ENCODE measurements at places on chromosomes 12 and 14.
A peak's percentile ranks its signal among the peaks of the same experiment; 100 is the strongest.

- DNase-seq: no peak
Measured at GRCh38 chr14:89921346-89921745, 33.2 kb downstream of the EFCAB11 start.

DNA sequence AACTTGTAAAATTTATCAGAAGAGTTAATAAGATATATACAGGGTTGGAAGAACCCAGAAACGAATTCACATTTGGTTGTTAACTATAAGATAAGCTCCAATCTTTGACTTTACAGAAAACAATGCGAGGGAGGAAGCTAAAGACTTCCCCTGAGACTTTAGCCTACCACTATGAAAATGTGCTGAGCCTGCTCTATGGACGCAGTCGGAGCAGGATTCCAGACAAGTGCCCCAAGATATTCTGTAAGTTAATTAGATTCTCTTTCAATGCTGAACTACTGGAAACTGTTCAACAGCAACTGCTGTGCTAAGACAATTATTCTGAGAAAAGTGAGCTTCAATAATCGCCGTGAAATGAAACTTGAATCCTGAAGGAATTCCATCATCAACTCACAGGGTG lies 8.3 kb upstream of the LRRC10 start:
- no peak for DNase-seq

DNA sequence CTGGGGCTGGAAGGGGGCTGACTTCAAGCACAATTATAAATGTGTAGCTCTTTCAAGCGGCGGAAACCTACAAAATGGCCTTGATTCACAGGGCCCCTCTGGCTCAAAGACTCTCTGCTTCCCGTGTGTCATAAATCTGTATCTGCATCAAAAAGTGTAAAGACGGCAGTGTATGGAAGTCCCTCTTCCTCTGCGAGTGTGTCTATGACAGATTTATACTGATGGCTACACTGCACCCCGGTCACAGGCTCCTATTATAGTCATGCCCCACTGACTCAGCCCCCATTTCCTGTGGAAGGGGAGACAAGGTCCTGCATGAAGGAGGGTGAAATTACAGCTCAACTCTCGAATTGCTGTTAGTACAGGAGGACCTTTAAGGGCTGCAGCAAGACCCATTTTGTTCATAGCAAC lies 68.6 kb downstream of the HMGA2 start:
- DNase-seq: no peak

- no peak for DNase-seq
Measured at GRCh38 chr12:119803381-119803791, 73.7 kb downstream of the CIT start.

DNA sequence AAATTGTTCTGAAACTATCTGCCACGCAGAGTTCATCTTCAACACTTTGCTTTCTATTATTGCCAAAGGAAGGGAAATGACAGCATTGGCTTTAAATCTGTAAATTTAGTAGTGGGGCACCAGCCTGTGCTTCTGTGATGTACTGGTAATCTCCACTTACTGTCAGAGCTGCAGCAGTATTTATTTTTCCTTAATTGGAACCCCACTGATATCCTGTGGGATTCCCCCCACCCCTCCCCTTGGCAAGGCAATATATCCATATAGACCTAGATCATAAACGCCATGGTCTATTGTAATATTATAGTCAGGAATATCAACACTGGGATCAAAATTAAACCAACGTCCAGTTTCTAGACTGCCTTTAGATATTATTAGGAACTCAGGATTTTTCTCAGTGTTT lies 96.7 kb downstream of the RMST start:
- no peak for DNase-seq

GRCh38 chr14:68780358-68781160 lies 12.3 kb downstream of the ZFP36L1 start:
- DNase-seq: peak; percentile 74

GRCh38 chr14:71764701-71765382 lies 167.4 kb upstream of the RGS6 start:
- no peak for DNase-seq

- no peak for DNase-seq
Measured at GRCh38 chr12:124663206-124663605, 95.8 kb upstream of the NCOR2 start.

DNA sequence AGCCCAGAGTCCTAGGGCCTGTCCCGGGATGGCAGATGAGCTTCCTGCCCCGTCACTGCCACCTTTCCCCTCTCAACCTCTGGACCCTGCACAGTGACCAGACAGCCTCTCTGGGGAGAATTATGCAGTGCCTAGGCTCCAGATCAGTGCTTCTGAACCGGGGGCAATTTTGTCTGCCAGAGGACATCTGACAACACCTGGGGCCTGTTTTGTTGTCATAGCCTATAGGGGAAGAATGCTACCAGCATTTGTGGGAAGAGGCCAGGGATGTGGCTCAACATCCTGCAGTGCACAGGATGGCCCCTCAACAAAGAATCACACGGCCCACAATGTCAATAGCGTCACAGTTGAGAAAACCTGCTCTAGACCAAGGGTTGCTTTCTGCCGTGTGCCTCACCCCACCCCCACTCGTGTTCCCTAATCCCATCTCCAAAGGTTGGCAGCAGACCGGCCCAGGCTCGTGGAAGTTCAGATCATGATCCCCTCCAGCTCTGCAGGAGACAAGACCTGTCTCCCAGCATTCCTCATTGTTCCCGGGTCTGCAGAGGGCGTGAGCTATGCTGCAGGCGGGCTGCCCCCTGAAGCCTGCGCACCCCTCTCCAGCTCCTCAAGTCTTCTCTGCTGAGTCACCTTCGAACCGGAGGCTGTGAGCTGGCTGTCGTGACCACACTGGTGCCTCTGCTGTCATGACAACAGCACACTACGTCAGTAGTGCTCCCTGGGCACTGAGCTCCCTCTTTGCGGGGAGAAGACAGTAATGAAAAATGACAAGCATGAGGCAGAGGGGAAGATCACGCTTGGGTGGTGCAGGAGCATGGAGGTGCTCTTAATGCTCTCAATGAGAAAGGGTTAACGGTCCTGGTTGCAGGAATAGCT lies 2.0 kb upstream of the GAPDH start:
- DNase-seq: peak; percentile 98

- DNase-seq: no peak
Measured at GRCh38 chr12:104510145-104510872, 53.6 kb downstream of the CHST11 start.

DNA sequence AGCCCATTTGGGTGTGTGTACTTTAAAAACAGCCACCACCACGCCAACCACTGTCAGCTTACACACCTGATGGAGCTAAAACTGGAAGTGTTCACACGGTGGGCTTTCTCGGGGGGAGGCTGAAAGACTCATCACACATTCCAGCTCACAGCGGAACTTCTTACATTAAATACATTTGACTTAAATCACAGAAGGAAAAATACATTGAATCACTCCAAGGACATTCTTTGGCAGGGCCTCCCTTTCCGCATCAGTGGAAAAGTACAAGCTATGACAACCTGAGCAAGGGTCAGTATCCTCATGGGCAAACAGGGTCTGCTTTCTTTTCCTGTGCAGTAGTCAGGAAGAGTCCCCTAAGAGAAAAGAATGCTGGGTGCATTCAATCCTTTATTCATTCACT lies 31.0 kb upstream of the TC2N start:
- DNase-seq: peak; percentile 26

GRCh38 chr12:129789921-129790320 lies 113.9 kb downstream of the TMEM132D start:
- no peak for DNase-seq

GRCh38 chr12:109832541-109833306 lies 474 bp downstream of the TRPV4 start:
- no peak for DNase-seq

DNA sequence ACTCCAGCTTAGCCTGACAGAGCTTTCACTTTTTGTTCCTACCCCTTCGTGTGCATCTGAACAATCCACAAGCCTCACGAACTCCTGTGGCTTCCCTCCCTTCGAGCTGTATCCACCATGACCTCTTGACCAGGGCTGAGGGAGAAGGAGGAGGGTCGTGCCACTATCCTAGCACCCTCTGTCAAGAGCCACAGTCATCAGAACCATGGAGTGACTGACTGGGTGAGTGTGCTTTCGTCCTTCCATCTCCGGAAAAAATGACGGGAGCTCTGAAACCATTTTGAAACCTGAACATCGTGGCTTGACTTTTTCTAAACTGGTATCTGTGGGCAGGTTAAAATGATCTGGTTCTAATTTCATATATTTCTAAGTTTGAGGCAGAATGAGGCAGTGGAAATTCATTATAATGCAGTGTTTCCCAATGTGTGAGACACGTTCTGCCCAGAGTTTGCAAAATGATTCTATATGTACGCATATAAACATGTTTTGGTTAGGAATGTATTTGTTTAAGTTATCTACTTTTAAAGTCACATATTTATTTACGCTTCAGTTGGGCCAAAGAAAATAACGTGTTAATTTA lies 27.0 kb downstream of the IL26 start:
- no peak for DNase-seq

DNA sequence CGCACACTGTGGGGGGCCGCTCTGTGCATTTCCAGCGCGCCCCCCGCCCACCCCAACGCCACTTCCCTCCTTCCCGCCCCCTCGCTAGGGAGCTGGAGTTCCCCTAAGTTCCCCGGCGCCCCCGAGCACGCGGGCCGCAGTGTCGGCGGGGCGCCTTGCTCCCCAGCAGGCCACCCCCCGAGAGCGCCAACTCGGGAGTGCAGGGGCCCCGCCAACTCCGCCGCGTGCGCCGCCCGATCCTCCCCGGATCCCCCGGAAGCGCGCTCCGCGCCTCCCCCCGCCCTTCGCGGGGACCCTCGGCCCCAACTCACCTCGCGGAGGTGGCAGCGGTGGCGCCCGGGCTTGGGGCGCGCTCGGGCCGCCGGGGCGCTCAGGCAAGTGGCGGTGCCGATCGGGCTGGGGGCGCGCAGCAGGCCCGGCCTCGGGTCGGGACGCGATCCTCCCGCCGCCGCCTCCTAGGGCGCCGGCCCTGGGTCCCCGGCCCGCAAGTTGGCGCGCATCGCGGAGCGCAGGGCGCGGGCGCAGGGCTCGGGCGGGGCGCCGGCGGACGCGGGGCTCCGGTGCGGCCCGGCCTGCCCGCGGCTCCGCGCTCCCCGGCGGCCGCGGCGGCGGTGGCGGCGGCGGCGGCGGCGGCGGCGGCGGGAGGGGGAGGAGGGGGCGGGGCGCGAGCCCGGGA lies at the start of gene NCOR2:
Gene NCOR2, minus strand, starts transcription at position 616 of the 676 bp plus-strand sequence. CDS start 72,361 bp downstream, outside the sequence.
- no peak for DNase-seq

- DNase-seq: no peak
Measured at GRCh38 chr14:39107591-39107996, 4.6 kb upstream of the SEC23A start.

DNA sequence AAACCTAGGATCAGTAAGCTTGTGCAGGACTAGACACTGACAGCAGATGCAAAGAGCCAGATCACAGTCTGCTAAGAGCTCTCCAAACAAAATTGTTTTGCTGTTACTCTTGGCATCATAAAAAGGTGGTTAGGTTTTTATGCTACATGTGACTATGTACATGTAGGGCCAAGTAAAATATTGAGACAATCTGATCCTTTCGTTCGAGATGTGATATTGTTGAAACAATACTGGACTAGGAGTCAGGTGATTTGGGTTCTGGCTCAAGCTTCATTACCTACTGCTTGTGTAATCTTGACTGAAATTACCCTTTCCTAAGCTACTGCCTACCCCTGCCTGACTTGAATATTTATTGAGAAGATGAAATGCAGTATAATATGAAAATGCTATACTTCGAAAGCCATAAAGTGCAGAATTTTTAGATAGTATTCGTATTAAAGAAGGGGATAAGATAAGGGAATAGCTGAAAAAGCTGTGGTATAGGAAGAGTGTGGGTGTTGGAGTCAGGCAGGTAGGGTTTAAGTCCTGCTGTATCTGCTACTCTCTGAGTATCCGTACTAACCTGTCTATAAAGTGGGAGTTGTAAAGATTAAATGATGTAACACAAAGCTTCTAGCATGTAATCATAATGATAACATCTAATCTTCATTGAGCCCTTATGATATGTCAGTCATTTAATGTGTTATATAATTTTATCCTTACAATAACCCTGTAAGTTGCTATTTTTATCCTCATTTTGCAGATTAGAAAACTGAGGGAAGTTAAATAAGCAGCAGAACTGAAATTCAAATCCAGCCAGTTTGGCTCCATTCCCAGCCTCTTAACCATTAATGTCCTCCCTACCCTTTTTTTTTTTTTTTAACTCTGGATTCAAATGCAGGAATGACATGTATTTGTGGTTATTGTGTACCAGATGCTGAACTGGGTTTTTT lies 38.6 kb upstream of the ATF1 start:
- DNase-seq: no peak

DNA sequence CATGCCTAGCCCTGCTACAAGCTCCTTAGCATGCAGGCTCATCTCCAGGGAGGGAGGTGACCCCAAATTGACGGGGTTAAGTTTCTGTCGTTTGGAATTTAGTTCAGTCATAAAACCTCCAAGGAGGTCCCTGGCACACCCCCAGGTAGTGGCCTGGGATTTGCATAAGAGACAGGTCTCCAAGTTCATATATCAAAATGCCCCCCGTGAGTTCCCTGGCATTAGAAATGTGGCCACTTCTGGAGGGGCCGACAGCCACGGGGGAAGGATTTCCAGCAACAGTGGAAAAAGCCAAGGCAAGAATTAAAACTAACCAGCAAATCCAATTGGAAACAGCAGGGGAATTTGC lies 228.8 kb downstream of the BCL11B start:
- no peak for DNase-seq

GRCh38 chr12:95473231-95473883 lies 595 bp upstream of the METAP2 start:
- no peak for DNase-seq

DNA sequence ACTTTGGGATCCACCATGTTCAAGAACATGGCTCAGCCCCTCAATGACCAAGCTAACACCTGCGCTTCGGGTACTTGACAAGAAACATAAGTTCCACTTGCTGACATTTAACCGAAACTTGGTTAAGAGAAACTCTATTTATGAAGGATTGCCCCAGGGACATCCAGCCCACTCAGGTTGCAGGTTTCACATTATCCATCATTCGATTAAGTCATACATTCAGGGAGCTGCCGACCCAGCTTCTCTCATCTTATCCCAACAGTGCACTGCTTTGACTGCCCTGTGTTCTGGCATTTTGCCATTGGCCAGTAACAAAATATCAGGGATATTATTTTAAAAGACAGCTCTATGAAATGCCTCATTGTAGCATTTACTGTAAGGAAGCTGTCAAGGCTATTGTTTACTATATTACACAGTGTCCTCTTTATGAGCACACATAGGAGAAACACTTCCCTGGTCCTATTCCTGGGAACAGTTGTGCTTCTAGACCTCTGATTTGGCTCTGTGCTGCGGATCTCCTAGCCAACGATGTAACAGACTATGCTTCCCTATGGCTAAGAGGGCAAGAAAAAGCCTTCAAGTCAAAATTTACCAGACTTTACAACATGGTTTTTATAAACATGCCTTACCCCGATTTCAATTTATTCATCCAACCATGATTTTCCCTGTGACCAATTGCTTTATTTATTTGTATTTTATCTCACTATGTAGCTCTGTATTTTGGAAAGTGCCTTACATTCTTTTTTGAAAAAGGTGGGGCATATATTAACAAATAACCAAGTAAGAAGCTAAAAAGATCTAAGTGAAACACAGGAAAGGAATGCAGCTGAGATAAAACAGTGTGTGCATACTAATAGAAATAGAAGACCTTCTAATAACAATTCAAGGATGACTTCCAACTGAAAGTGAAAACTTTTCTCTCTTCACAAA lies 109.3 kb downstream of the ITPR2 start:
- no peak for DNase-seq
